ENCODE measurements at places on chromosomes 16 and 17.

DNA sequence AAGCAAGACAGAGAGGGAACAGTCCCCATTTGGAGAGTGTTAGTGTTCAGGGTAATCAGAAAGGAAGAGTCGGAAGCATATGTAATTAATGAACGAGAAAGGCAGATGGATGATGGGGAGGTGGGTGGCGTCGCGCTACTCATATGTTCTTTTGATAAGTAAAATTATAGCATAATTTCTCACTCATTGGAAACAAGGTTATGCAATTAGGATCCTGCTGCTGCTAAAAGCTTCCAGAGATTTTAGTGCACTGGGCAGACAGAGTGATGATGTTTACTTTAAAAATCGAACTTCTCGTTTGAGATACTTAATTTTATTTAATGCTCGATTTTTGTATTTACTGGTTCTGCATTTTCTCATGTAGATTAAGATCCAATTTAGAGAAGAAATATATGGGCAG, 96.2 kb downstream of the PRKCA start:
- no peak for DNase-seq

DNA sequence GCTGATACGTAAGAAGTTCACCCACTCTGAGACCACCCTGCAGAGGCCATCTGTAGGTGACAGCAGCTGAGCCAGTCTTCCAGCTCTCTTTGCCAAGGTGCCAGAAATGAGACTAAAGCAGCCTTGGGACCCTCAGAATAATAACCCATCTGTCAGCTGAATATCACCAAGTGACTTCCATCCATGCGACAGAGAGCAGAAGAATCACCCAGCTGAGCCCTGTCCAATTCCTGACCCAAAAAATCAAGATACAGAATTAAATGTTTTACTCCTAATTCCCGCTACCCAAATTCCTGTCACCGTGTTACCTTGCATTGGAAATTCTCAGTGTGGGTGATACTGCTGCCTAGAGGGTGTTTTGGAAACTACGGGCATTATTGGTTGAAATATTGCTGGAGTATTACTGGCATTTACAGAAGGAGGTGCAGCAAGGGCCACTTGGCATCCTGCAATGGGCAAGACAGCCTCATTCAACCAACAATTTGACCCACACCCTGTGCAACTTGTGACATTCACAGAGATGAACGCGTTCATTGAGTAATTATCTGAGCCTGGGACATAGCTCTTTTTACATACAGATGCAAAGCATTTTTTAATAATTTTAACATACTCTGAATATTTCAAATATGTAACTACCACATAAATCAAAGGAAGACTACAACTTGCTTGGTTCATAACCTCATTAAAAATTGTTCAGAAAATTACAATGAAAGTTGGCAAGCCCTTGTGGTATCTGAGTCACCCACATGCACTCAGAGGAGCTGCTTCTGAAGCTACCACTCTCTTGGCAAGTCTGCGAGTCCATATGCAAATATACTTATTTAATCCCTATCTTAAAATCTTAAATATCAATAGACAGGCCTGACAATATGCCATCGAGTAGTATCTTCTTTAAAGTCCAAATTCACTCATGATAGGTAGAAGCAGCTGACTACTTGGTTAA, 126.6 kb downstream of the C16orf95 start:
- DNase-seq = no peak

- no peak for DNase-seq
Observed at GRCh38 chr16:12750554-12750918, 53.2 kb downstream of the CPPED1 start.

DNA sequence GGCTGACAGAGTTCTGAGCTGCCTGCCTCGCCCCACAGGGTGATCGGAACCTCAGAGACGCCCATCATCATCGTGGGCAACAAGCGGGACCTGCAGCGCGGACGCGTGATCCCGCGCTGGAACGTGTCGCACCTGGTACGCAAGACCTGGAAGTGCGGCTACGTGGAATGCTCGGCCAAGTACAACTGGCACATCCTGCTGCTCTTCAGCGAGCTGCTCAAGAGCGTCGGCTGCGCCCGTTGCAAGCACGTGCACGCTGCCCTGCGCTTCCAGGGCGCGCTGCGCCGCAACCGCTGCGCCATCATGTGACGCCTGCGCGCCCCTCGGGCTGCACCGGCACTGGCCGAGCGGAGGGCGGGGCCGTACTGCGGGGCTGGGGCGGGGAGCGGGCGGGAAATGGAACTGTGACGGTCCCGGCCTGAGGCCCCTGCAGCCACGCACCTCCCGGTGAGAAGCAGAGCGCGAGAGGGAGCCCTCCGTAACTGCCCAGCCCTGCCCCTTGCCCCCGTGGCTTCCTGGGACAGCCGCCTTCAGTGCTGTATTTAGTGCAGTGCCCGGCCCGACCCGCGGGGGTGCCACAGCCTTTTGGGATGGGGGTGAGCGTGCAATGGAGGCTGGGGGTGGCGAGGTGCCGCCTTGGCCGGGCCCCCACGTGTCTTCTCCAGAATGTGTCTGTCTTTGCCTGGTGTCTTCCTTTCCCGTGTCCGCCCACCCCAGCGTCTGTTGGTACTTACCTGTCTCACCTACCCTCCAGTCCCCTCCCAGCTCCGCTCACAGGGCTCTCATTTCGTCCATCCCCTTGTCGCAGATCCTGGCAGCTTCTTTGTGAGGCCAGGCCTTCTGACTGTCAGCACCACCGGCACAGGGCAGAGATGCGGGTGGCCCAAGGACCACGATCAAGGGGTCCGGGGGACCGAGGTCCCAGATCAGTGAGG, 9.8 kb downstream of the RASL10B start:
- DNase-seq = no peak

GRCh38 chr17:6075050-6075449, 4.9 kb downstream of the WSCD1 start:
- no peak for DNase-seq

- no peak for DNase-seq
Observed at GRCh38 chr17:36004594-36005108, 3.3 kb upstream of the CCL15 start.

GRCh38 chr16:88973007-88973410, 4.0 kb downstream of the CBFA2T3 start:
- no peak for DNase-seq
